GM13976 (cell line): ENCODE measurements at places on chromosomes 11 and 22.

GRCh38 chr11:128937480-128937879, 5.2 kb downstream of the TP53AIP1 start:
- DNase-seq = no peak

- DNase-seq = peak; percentile 95
These were observed at the start of gene DENND5A for GRCh38 chr11:9265211-9266131. DENND5A (minus strand) TSS chr11:9265350; CDS start chr11:9265069, 281 bp downstream.

GRCh38 chr11:41996533-41996932, 537.1 kb upstream of the LRRC4C start:
- no peak for DNase-seq

- DNase-seq = no peak
These were observed 238.9 kb downstream of the BLID start for GRCh38 chr11:121877152-121877551.

GRCh38 chr11:73566977-73567755, 30.7 kb downstream of the FAM168A start:
- DNase-seq = no peak

DNA sequence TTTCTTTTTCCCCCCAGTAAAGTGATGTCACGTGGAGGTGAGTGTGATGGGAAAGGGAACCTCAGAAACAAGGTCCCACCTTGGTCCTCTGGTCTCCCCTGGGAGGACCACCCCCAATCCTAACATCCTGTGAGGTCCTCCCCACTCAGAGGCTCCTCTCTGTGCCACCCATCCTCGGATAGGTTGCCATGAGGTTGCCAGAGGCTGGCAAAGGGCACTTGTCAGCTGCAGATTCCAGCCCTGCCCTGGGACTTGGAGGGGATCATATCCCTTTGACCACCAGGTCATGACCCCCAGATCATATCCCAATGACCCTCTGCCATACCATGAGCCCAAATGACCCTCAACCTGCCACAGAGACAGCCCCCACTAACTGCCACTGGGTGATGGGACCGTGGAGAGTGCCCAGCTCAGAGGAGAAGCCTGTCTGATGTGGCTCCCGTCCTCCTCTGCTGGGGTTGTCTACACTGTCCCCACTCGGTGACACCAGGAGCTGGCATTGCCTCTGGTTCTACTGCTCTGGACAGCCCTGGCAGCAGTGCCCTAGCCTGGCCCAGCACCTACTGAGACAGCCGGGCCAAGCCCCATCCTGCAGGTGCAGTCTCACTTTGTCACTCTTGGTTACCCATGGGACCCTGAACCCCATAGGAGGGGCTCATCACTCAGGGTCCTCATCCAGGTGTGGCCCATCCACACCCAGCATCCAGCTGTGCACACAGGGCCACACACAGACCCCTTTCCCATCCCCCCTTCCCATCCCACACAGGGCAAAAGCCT, 90.2 kb upstream of the KCNQ1OT1 start:
- DNase-seq = no peak

DNA sequence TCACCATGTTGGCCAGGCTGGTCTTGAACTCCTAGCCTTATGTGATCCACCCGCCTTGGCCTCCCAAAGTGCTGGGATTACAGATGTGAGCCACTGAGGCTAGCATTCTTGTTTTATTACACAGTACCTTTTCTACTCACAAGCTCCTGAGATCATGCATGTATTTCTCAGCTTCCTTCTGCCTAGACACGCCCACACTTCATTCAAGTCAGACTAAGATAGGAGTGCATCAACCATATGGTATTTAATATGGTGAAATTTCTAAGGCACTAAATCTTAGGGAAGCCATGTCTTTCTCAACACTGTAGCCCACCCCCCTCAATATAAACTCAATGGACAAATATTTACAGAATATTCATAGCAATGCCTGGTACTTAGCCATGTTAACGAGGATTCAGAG, 62.1 kb downstream of the SLC25A17 start:
- no peak for DNase-seq

GRCh38 chr11:128555606-128556005, 31.8 kb downstream of the ETS1 start:
- no peak for DNase-seq

DNA sequence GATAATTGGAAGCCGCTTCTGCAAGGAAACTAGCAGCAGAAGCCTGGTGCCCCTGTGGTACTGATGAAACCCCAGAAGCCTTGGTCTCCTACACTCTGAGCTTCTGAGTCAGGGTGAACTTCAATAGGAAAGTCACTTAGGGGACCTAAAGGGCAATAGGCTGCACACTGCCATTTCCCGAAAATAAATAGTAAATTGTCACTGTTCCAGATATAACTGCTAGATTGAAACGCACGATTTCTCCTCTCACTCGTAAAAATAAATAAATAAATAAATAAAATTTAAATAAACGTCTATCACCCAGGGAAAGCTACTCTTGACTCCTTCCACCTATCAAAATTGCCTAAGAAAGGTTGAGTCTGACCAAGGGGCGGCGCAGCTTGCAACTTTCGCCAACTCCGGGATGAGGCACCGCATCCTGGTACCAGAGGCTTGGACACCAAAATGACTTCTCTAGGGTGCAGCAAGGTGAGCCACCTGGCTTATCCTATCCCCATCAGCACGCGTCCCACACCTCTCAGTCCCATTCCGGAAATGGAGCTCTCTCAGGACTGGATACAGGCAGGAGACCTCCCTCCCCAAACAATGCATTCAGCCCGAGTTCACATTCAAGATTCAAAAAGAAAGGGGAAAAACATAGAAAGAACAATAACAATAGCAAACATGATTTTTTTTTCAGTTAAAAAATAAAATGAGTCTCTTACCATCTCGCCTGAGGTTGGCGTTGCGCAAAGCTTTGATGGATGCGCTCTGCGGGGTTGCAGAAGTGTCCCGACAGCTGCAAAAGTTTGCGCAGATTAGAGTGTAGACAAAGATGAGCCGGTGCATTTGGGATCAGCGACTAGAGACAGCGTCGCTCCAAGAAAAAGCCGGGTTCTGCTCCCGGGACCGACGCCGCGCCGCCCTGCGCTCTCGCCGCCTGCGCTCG, 583 bp downstream of the PDGFD start:
- DNase-seq = no peak

GRCh38 chr11:75313513-75314272, 37.8 kb downstream of the ARRB1 start:
- no peak for DNase-seq

DNA sequence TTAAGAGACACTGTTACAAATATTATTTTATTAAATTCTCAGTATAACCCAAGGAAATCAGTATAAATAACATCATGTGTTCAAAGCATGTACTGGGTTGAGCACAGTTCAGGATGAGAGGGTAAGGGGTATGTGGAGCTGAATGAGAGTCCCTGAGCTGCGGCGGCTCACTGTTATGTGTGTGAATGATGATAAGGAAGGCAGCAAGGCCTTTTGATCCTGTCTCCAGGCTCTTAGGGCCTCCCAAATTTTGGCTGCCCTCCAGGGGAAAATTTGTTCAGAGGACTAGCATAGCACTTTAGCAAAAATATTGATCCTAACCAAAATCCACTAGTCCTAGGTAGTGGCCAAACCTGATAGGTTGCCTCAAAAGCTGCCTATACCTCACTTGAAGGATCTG, 86.1 kb upstream of the SPON1 start:
- no peak for DNase-seq

GRCh38 chr11:1827095-1827813, 7.5 kb upstream of the SYT8 start:
- peak; percentile 35 for DNase-seq

DNA sequence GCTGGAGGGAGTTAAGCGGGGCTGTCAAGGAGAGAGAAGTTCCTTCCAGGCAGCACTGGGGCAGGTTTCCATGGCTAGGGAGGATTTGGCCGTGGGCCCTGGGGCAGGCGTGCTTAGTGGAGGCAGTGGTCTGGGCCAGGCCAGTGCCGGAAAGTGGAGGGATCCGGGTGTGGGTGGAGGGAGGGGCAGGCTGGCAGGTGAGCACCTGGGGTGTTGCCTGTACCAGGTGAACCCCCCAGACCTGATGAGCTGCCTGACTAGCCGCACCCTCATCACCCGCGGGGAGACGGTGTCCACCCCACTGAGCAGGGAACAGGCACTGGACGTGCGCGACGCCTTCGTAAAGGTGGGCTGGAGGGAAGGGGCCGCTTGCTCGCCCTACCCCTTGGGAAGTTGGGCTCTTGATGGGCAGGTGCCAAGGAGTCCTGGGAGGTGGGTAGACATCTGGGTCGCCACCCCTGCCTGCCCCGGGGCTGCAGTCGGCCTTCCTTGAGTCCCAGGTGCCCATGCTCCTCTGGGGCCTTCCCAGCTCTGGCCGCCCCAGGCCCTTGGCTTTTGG, 32.0 kb downstream of the MYO7A start:
- no peak for DNase-seq

- DNase-seq = no peak
These were observed 21.2 kb downstream of the SLC5A12 start for GRCh38 chr11:26700574-26701235.

DNA sequence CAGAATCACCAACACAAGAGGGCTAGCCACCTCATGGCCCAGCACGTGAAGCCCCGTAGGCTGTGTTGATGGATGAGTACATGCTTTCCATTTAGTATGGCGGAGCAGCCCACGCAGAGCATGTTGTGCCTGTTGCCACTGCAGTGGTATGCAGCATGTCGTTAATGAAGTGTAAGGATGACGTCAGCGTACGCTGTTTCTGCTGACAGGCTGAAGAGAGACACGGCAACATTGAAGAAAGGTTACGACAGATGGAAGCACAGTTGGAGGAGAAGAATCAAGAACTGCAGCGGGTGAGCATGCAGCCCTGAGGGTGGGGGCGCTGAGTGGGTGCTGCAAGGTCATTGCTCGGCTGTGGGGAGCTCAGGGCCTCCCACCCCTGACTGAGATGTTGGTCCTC, 62.8 kb downstream of the PPFIA1 start:
- no peak for DNase-seq

DNA sequence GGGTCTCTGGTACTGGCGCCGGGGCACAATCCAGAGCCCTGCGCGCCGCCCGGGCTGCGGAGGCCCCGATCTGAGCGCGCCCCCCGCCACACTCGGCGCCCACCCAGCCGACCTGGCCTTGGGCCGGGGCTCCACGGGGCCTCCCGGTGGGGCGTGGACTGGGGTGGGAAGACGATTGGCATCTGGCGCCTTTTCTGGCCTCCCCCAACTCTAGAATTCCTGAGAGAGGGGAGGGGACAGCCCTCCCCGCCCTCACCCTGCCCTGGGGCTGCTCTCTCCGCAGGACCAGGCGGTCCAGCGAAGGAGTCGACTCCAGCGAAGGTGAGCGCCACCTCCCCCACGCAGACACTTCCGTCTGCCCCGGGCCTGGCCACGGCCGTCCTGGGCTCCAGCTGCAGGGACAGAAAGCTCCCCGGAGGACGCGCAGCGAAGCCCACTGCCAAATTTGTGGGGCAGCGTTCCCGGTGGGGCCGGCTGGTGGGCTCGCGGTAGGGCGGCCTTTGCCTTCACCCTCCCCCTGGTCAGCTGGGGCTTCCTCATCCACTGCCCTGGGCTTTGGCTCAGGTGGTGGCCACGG, 593 bp downstream of the SSH3 start:
- DNase-seq = no peak

GRCh38 chr11:16805938-16806337, 67.5 kb downstream of the C11orf58 start:
- no peak for DNase-seq

DNA sequence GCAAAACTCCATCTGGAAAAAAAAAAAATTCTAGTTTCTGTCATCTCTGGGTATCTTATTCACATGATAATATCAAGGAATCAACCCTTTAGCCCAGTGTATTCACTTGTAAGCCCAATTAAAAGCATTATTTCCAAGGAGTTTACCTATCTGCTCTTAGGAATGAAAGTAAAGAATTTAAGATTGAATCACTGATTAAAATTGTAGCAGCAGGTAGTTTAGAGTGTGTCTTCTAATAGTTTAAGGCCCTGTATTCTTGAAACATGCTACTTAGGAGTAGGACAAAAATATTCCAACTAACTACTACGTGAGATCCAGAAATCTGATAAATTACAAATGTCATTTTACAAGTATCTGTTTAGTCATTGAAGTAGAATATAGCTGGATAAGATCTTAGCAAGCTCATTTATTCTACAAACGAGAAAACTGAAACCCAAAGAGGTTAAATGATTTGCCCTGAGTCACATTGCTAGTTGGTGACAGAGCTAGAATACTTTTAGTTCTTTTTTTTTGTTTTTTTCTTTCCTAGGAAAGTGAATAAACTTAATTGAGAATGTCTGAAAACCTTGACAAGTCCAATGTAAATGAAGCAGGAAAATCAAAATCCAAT, 4.0 kb downstream of the TCP11L1 start:
- DNase-seq = no peak

DNA sequence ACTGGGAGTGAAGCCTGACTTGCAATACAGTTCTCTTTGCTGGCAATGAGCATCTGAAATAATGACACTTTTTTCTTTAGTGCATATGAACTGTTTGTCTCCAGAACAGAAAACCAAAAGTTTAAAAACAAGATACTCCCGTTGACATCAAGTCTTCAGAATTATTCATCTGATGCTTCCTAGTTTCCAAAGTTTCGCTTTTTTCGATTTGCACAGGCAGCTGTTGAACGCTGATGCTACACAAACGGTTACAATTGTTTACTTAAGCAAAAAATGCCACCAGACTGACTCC, 612 bp upstream of the BIRC2 start:
- peak; percentile 17 for DNase-seq

DNA sequence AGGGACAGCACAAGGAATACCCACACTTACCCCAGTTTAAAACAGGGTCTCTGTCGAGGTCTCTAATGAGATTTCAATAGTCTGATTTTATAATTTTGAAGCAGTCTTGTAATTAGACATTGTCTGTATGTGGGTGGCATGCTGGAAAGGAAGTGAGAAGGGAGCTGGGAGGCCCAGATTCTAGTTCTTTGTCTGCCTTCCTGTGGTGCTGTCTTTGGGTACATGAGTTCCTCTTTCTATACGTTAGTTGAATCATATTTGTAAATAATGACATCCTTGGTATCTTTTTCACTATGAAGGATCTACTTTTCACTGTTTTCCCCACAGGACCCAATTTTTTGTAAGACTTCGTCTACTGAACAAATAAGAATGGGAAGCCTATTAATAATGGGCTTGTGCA, 42.0 kb upstream of the TENM4 start:
- peak; percentile 61 for DNase-seq

- no peak for DNase-seq
These were observed 770.6 kb upstream of the CCDC90B start for GRCh38 chr11:84056653-84057376.

DNA sequence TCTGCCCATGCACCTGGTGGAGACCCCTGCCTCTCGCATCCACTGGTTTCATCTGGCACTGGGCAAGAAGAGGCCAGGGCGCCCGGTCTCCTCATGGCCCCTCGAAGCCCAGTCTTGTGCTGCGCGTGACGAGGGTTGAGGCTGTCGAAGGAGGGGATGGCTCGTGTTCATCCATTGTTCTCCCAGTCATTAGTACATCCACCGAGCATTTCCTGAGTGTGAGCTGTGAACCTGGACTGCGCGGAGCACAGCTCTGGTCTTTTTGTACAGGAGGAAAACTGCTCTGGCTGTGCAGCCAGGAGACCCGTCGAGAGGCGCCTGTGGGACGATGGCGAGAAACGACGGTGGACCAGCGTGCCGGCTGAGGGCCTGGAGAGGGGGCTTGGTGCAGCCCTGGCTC, 6.8 kb downstream of the CACNA1I start:
- no peak for DNase-seq

- no peak for DNase-seq
These were observed 17.8 kb downstream of the FRMD8 start for GRCh38 chr11:65404210-65404609.
